T-cell (primary cell): ENCODE measurements at places on chromosomes 12 and 14.

DNA sequence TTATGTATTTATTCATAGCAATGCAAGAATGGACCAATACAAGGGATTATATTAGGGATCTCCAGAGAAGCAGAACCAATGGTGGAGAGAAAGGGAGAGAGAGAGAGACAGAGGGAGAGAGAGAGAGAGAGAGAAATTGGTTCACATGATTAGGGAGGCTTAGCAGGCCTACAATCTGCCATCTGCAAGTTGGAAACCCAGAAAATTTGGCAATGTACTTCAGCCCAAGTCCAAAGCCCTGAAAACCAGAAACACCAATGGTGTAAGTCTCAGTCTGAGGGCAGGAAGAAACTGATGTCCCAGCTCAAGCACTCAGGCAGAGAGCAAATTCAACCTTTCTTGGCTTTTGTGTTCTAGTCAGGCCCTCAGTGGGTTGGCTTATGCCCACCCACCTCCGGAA is 48.7 kb upstream of the CMKLR1 start:
- no peak for DNase-seq

DNA sequence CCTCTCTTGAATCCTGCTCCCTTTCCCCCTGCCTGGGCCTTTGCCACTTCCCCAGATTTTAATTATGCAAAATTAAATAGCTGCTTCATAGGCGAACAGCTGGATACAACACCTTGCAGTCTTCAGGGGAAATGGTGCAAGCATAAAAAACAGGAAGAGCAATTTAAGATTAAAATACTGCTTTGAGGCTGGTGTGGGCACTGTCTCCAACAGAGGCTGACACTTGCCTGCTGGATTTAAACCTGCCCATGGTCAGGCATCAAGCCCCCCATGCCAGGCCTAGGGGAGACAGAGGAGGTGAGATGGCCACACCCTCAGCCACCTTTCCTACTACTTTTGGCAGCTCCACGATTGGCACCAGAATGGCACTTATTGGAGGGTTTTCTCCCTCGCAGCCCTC is 110.1 kb upstream of the DIO3 start:
- DNase-seq, result no peak

DNA sequence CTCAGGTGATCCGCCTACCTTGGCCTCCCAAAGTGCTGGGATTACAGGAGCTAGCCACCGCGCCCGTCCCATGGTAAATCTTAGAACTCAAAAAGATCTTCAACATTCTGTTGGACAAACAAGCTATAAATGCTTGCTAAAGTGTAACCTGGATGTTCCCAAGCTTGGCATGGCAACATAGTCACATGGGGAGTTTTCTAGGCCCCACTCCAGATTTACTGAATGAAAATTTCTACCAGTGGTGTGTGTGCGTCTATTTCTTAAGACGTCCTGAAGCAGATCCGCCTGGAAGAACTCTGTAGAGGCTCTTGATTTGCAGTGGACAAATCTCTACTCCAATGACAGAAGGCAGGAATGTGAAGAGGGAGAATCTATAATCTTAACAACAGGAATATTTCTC is 59.9 kb downstream of the ZFYVE21 start:
- DNase-seq, result no peak

- no peak for DNase-seq
Measured at GRCh38 chr14:61350427-61351270, 29.3 kb downstream of the PRKCH start.

- no peak for DNase-seq
Measured at GRCh38 chr12:99435095-99435791, 212.3 kb upstream of the GARIN6 start.

DNA sequence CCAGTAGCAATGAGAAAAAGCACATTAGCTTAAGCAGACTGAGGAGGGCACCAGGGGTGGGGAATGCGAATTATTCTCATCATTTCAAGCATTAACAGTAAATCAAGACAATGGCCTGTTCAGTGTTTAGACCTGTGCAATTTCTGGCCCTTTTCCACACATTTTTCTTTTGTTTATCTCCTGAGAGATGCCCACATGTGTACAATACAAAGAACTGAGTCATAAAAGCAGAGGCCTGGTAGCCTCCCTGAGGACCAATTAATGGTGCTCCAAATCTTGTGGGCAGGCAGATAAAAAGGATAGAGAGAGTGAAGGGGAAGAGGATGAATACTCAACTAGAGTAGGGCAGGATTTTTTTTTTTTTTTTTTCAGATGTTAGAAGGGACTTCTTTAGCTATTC is 480.8 kb downstream of the RERGL start:
- no peak for DNase-seq

GRCh38 chr12:12376646-12377448 is 20.0 kb downstream of the BORCS5 start:
- DNase-seq, result peak; percentile 25

DNA sequence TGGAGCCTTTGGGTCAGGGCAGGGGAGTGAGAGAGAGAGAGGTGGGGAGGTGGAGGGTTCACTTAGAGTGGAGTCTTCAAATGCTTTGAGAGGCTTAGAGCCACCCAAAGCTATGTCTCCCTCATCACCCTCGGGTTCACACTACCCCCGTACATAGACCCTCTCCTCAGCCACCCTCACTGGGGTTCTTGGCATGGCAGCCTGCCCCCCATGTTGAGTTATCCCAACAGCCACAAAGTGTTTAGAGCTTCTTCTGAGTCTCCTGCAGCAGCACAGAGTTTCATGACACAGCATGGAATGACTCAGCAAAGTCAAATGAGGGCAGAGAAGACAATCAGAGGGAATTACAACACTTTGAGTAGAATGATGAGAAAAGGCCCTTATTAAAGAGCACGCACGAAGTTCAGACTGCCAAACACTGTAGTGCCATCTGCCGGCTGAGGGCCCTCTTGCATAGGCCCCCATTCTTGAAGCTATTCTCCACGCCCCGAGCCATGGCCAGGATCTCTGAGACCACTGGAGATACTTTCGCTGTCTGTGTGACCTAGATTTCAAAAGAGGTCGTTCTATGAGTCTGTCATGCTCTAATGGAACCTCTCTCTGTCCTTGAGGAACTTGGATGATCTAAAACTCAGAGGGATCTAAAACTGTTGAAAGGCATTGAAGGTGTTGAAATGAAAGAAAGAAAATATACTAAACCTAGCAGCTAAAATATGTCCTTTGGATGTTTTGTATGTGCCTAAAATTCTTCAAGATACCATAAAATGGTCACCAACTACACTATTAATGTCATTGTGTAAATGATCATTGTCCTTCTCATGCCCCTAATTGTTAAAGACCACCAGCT is 221.9 kb downstream of the PELI2 start:
- peak; percentile 46 for DNase-seq

- DNase-seq, result no peak
Measured at GRCh38 chr14:23645812-23646647, 9.9 kb downstream of the DHRS2 start.

DNA sequence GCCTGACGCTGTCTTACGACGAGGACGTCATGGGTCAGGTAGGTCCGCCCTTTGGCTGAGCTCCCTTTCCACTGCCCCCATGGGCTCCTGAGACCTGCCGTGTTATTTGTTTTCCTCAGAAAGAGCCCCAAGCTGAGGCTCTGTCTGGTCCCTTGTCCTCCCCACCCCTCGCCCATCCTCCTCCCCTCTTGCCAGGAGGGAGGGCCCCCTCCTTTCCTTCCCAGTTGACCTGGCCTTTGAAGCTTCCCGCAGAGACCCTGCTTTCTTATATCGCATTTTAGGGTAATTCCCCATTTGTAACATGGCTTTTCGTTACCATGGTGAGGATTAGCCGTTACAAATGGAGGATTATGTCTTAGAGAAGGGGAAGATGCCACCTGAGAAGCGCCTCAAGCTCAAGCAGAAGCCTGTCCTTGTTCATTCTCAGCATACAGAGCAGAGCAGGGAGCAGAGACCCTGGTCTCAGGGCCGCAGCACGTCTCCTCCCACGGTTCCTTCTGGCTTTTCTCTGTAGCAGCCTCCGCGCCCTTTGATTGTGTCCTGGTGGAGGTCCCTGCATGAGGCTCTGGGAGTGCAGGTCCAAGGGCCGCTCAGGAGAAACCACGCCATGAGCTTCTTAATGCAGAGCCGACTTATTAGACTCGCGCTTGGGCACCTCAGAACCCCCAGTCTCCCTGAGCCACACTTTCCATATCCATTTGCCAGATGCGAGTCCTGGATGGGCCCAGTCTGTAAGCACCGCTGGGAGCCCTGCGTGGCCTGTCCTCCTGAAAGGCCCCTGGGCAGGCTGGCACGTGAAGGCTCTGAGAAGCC is 47.2 kb downstream of the UBE3B start:
- DNase-seq, result no peak

- peak; percentile 34 for DNase-seq
Measured at GRCh38 chr12:130761537-130762318, 45.6 kb upstream of the RIMBP2 start.

DNA sequence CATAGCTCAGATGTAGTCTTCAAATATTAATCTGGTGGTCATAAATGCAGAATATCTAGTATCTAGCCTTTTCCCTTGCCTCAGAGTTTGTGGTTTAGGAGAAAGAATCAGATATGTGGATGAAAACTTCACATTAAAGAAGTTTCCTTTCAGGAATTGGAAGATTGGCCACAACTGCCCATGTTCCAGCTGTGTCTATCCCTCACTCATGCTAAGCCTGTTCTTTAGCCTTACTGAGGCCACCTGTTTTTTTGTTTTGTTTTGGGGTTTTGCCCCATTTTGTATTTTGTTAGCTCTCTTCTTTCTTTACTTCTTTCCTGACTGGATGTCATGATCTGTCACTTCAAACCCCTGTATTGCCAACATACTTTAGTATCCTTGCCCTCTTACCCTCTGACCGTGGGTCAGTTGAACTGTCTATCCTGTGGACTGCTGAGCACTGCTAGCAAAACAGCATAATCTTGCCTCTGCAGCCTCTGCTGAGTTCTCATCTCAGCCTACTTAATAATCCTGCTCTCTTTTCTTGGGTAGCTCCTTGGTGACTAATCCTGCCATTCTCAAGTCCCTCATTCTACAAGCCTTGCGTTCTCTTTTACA is 22.0 kb upstream of the CCT2 start:
- no peak for DNase-seq

GRCh38 chr12:31226639-31227038 is 99.3 kb downstream of the SINHCAF start:
- DNase-seq, result no peak

GRCh38 chr12:106345746-106346145 is 11.8 kb upstream of the POLR3B start:
- DNase-seq, result no peak

DNA sequence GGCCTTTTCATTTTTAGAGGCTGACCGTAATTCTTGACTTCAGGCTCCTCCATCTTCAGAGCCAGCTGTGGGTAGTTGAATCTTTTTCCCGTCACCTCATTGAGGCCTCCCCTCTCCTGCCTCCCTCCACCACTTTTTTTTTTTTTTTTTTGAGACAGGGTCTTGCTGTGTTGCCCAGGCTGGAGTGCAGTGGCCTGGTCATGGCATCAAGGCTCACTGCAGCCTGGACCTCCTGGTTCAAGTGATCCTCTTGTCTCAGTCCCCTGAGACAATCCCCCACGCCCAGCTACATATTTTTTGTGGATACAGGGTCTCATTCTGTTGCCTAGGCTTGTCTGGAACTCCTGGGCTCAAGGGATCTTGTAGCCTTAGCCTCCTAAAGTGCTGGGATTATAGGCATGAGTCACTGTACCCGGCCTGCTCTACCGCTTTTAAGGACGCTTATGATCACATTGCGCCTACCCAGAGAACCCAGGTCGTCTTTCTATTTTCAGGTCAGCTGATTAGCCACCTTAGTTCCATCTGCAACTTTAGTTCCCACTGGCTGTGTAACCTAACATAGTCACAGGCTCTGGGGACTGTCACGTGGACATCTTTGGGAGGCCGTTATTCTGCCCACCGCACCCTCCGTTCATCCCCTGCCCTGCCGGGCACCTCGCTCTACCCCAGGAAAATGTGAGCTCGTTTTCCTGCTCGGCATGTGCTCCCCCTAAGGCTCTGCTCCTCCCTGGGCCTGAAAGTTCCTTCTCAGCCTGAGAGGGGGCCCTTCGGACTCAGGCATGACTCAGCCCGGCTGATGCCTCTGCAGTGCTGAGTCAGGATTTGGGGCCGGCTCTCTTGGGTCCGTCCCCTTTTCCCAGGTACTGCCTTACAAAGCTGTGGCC is 13.4 kb downstream of the TNFAIP2 start:
- DNase-seq, result no peak

- DNase-seq, result no peak
Measured at GRCh38 chr12:63937378-63938316, 93.1 kb downstream of the SRGAP1 start.

GRCh38 chr12:84636801-84637290 is 275.8 kb downstream of the SLC6A15 start:
- DNase-seq, result no peak

DNA sequence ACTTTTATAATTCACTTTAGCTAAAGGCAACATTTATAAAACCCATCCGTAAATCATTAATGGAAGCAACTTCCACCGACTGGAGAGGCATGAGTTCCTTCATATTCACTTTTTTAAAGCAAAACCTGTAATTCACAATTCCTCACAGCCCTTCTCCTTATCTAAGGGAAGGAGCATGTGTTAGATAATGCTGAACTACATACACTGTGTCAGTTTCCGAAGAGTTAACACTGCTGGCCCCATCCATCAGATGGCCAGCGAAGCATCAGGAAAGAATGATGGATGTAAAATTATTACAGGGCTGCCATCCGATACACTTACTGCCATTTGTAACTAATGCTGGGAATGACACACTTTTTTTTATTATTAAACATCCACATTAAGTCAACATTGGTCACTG is 392.8 kb downstream of the SOX5 start:
- DNase-seq, result no peak

- DNase-seq, result no peak
Measured at GRCh38 chr14:92903359-92903758, 19.6 kb upstream of the CHGA start.

- DNase-seq, result no peak
Measured at GRCh38 chr12:132066749-132067148, 77.4 kb downstream of the DDX51 start.

DNA sequence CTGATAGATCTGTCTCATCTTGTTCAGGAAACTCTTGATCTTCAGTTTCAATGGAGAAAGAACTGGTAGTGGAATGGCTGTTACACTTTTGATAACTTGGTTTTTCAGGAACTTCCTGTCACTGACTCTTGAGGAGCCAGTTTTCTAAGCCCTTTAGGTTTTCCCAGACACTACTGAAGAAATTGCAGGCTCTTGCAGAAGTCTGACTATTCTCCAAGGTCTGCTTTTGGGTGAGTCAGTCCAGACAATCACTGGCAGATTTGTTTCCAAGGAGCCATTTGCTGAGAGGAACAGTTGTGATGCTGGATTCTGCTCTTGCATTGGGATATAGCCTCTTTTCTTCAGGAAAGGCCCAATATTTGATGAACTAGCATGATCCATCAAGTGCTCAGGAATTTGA is 468.0 kb downstream of the FUT8 start:
- DNase-seq, result no peak
